ENCODE measurements at places on chromosomes 11 and 22.

DNA sequence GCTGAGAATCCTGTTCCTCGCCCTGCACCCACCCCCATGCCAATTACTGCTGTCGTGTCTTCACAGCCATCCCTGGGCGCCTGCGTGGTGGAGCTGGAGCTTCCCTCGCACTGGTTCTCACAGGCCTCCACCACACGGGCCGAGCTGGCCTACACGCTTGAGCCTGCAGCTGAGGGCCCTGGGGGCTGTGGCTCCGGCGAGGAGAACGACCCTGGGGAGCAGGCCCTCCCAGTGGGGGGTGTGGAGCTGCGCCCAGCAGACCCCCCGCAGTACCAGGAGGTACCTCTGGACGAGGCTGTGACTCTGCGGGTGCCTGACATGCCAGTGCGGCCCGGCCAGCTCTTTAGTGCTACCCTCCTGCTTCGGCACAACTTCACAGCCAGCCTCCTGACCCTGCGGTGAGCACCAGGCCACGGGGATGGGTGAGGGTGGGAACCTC is 4.3 kb downstream of the TMEM132A start:
- no peak for DNase-seq

DNA sequence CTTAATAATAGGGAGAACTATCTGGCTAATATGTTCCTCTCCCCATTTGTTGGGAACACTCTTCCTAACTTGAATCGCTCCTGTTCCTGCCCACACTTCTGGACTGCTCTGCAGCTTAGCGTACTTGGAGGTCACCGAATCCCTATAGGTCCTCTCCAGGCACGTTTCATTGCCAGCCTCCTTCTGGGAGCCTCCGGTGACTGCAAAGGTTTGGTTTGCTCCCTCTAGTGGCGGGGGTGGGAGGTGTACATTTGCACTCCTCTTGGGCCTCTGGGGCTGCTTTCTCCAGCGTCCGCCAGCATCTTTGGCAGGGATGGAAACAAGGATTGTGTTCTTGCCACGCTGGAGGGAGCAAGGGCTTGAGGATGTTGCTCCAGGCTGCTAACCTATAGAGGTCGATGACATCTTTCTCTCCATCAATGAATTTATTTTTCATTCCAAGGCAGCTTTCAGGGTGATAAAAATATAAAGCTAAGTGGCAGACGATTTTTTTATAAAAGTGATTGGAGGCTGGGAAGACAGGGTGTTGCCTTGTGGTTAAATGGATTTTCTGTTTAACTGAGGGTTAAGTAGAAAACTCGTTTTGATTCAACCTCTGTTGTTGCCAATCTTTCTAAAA is 48.7 kb downstream of the TSPAN18 start:
- peak; percentile 70 for DNase-seq

GRCh38 chr11:10862446-10862845 is 4.6 kb upstream of the ZBED5 start:
- DNase-seq = no peak

GRCh38 chr11:66479394-66480116 is 679 bp upstream of the DPP3 start:
- peak; percentile 64 for DNase-seq
